ENCODE measurements at places on chromosomes 4 and X.
A peak's percentile ranks its signal among the peaks of the same experiment; 100 is the strongest.

- no peak for DNase-seq
These were observed 77.1 kb downstream of the RBM47 start for GRCh38 chr4:40552536-40552935.

GRCh38 chrX:1327651-1328304, 8.8 kb upstream of the IL3RA start:
- DNase-seq: no peak

DNA sequence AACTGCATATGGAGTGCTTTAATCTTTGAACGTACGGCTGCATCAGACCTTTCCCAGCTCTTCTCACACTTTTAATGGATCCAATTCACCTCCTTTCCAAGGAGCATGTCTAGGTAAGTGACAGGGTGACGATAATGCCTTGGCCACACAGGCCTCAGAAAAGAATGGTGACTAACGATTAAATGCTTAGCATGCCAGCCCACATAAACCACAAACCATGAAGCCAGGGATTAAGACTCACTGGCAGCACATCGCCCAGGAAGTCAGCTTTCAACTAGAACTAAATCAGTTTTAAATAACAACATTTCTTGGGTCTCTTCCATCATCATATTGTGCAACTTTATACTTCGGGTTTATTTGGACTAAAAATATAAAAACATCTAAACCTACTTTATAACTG, 28.7 kb downstream of the INPP4B start:
- no peak for DNase-seq

GRCh38 chrX:130523460-130524394, 121.9 kb downstream of the RBMX2 start:
- peak; percentile 6 for DNase-seq

DNA sequence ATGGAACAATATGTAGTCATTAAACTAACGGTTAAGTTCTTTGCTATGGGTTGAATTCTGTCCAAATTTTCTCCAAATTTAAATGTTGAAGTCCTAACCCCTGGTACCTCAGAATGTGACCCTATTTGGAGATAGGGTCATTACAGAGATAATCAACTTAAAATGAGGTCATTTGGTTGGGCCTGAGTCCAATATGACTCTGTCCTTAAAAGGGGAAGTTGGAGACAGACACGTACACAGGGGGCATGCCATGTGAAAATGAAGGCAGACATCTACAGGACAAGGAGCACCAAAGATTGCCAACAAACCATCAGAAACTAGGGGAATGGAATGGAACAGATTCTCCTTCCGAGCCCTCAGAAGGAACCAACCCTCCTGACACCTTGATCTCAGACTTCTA, 492.0 kb upstream of the FTHL17 start:
- DNase-seq: no peak

GRCh38 chrX:3771766-3772165, 58.3 kb upstream of the PRKX start:
- DNase-seq: no peak

GRCh38 chrX:13985697-13986435, 43.8 kb downstream of the GEMIN8 start:
- DNase-seq: no peak

DNA sequence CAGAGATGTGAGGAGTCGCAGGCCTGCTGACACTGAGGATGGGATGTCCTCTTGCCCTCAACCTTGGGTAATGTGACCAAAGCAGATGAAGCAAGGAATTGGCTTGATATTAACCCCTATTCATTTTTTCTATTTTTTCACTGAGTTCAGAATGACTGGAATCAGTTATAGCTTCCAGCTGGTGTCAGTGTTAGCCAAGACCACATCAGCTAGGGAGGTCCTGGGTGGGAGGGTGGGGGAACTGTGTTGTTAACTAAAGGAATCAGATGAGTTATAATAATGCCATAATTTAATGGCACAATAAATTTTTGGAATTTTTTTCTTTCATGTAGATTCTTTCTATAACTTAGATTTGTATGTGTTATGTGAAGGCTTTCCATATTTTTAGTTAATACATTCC, 91.9 kb downstream of the EGF start:
- no peak for DNase-seq

DNA sequence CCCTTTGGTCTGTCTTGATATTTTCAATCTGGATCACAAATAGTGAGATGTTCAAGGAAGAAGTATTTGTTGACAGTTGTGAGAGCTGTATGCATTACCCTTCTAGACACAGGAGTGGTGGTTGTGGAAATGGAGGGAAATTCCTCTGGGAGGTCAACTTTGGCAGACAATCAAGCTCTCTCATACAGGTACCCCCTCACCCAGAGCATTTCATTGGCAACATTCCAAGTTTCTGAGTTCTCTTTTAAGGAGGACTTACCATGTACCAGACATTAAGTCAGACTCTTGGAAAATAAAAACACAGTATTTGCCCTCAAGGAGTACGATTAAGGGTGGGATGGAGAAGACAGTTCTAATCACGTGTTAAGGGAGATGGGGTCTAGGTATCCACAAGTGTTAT, 45.3 kb downstream of the KLHL15 start:
- DNase-seq: no peak

GRCh38 chrX:32987142-32987541, 224.2 kb downstream of the DMD start:
- DNase-seq: no peak

GRCh38 chrX:47179221-47179927, 14.3 kb upstream of the UBA1 start:
- DNase-seq: no peak

DNA sequence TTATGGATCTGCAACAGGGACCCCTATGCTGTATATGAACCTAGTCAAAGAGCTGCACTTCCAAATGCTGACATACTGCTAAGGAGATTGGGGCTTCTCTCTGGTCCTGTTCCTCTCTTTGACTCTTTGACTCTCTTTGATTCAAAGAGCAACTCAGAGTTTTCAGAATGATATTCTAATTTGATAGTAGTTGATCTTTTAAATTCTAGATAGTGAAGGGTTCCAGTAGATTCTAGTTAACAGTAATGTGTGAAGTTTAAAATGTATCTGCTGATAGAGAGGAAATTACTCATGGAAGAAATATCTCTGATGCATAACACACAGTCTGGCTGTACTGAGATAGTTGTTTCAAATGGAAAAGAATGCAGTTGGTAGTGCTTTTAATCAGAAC, 239.1 kb downstream of the RASL11B start:
- no peak for DNase-seq

DNA sequence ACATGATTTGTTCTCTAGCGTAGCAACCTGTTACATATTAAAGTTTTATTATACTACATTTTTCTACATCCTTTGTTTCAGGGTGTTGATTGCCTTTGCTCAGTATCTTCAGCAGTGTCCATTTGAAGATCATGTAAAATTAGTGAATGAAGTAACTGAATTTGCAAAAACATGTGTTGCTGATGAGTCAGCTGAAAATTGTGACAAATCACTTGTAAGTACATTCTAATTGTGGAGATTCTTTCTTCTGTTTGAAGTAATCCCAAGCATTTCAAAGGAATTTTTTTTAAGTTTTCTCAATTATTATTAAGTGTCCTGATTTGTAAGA, 2.4 kb downstream of the ALB start:
- no peak for DNase-seq

GRCh38 chr4:61520166-61520565, 320.0 kb downstream of the ADGRL3 start:
- DNase-seq: no peak

- no peak for DNase-seq
These were observed 74.1 kb upstream of the FAM9B start for GRCh38 chrX:9108054-9108453.

- DNase-seq: no peak
These were observed 19.9 kb upstream of the CPLX1 start for GRCh38 chr4:845836-846251.

DNA sequence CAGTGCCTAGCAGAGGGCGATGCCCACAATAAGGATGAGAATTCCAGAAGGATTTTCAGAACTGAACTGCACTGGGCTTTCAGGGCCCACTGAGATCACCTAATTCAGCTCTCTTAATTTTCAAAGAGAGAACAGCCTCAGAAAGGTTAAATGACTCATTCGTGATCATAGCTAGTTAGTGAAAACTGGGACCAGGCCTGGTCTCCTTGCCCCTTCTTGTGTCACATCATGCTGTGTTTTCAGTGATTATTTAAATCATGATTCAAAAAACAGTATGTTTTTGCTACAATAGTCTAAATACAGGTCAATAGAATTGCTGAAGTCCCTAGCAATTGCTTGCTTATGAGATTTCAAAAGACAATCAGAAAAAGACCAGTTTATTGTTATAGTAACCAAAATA, 136.4 kb upstream of the PLAC1 start:
- no peak for DNase-seq

- no peak for DNase-seq
These were observed 78.3 kb upstream of the ARSJ start for GRCh38 chr4:114057746-114058145.

GRCh38 chr4:74527049-74527448, 82.1 kb downstream of the AREG start:
- no peak for DNase-seq

DNA sequence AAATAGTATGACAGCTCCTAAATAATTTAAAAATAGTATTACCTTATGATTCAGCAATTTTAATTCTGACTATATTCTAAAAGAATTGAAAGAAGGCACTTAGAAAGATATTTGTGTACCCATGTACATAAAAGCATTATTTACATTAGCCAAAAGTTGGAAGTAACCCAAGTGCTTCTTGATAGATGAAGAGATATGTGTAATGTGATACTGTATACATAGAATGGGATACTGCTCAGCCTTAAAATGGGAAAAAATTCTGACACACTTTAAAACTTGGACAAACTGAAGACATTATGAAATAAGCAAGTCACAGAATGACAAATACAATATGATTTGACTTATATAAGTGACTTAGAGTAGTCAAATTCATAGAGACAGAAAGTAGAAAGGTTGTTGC, 112.2 kb downstream of the IDS start:
- DNase-seq: no peak

GRCh38 chr4:72410158-72410557, 158.9 kb downstream of the ADAMTS3 start:
- no peak for DNase-seq

GRCh38 chr4:15291122-15291521, 136.7 kb upstream of the C1QTNF7 start:
- no peak for DNase-seq

- no peak for DNase-seq
These were observed 253.4 kb downstream of the EPHA5 start for GRCh38 chr4:65416891-65417290.

DNA sequence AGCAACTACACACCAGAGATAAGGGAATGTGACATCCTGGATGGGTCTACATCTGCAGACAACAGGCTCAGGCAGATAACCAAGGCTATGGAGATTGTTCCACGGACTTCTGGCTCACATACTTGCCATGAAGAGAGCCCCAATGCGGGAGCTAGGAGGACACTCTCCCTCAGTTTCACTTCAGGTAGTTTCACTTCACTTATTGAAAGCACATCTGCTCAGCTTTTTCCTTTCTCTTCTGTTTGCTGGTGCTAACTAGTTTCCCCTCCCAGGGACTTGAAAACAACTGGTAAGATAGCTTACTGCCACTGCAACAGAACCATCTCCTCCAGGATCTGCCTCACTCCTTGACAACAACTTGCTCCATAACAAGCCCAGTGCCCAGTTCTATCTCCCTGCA, 1.4 kb upstream of the CT47C1 start:
- peak; percentile 2 for DNase-seq

GRCh38 chrX:44996277-44996676, 123.3 kb downstream of the KDM6A start:
- DNase-seq: no peak

GRCh38 chrX:10926404-10926803, 184.7 kb upstream of the HCCS start:
- no peak for DNase-seq

- DNase-seq: no peak
These were observed 40.0 kb downstream of the TMEM144 start for GRCh38 chr4:158250321-158250720.

GRCh38 chrX:68462653-68463052, 29.4 kb upstream of the OPHN1 start:
- DNase-seq: no peak

GRCh38 chr4:58225460-58225859, 1115.3 kb upstream of the IGFBP7 start:
- no peak for DNase-seq

DNA sequence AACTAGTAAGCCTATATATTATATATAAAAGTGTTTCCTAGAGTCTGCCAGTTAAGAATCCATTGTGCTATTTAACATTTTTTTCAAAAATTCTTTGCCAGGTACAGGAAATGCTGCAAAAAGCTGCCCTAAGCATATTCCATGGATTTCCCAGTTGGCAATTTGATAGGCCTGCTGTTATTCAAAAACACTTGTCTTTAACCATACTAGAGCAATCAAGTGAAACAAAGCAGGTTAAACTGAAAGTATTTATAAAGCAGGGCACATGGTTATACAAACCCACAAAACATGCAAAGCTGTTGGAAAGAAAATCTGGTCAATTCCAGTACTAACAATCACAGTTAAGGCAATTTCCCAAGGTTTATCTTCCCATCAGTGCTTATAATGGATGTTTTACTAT, 159.9 kb downstream of the UNC5C start:
- DNase-seq: no peak

GRCh38 chrX:111100191-111100590, 4.2 kb downstream of the PAK3 start:
- peak; percentile 46 for DNase-seq

DNA sequence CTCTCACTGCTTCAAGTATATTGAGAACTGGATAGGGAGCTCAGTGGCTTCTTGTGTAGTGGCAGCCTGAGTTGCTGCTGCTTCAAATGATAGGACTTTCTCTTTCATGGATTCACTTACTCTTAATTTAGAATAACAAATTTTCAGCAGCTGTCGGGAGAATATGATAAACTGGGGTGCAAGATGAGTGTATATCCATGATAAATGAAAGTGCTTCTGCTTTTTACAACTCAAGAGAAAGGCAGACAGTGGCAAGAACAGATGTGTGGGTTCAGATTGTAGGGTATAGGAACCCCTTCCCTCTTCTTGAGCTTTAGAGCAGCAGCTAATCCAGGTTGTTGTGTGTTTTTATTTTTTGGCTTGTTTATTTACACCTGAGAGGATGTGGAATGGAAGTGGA, 1.0 kb downstream of the SH3BGRL start:
- DNase-seq: peak; percentile 1

GRCh38 chrX:38965888-38966287, 164.6 kb downstream of the MID1IP1 start:
- DNase-seq: no peak

DNA sequence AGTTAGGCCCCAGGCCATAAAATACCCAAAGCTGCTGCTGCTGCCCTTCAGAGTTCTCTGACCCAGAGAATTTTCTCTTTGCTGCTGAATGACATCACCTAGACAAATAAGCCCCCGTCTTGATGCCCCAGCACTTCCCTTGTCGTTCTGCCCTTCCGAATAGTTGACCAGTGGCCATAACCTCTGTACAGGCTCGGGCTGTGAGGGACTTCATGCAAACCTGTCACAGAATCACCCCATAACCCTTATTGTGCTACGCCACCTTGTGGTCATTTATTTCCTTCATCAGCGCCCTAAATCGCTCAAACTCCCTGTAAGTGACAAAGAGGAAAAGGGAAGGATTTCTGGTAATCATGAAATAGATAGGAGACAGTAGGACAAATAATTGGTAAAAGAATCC, 18.8 kb downstream of the SPACA5 start:
- peak; percentile 10 for DNase-seq

GRCh38 chr4:6011271-6011671, 7.0 kb downstream of the C4orf50 start:
- DNase-seq: no peak

All from germinal center (tissue), 1 donor.